B cell (primary cell): ENCODE measurements at places on chromosomes 11 and 22.
A peak's percentile ranks its signal among the peaks of the same experiment; 100 is the strongest.

GRCh38 chr11:120400564-120401364 lies 64.6 kb downstream of the ARHGEF12 start:
- DNase-seq = no peak

- no peak for DNase-seq
These were observed 103.5 kb upstream of the RCN1 start for GRCh38 chr11:31987118-31988005.

DNA sequence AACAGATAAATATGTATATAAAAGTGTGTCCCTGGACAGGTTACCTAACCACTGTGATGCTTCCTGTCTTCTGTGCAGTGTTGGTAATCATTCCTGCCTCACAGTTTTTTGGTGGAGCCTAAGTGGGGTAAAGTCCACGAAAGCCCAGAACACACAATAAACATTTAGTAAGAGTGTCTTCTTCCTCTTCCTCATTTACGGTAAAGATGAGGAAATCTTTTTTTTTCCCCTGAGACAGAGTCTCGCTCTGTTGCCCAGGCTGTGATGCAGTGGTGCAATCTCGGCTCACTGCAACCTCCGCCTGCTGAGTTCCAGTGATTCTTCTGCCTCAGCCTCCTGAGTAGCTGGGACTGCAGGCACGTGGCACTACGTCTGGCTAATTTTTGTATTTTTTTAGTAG lies 117.1 kb downstream of the LDLRAD3 start:
- DNase-seq = no peak

DNA sequence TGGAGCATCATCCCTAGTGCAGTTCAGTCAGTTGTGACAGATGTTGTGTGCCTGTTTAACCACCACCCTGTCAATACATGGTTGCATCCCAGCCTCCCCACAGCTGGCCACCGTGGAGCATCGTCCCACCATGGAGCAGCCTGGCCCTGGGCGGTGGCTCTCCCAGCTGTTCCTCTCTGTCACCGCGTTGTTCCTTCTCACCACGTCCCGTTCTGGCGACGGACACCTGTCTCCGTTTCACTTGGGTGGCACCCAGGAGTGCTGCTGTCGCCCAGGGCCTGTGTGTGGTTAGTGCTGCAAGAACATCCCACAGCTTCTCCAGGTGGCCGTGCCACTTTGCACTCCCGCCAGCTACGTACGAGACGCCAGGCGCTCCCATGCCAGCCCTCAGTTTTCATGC lies 26.5 kb downstream of the MUC6 start:
- DNase-seq = no peak

DNA sequence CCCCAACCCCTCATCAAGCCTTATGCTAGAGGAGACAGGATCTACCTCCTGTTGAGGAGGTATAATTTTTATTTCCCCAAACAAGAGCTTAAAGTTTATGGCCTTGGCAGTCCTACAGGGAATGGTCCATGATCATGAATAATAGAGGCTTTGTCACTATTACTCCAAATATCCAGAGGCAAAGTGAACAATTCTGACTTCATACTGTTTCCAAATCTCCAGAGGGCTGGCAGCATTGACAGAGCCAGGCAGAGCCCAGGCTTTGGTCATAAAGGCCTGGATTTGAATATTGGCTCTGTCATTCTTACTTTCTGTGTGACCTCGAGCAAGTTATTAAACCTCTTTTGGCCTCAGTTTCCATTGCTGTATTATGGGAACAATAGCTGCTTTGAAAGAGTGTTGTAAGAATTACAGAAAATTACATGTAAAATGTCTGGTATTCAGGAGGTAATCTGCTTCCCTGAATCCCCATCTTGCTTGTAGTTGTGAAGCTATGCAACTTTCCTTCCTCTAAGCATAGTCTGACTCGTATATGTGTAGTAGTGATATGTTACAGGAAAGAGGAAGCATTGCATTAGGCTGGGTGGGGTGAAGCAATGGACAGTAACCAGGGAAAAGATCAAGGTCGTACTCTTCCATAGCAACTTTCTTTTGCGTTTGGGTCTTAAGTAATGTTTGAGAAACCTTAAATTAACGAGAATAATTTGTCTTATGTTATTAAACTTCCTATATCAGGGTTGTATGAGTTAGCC lies 88.8 kb downstream of the CD44 start:
- peak; percentile 28 for DNase-seq

GRCh38 chr11:127182586-127183203 lies 182.1 kb upstream of the KIRREL3 start:
- DNase-seq = no peak

DNA sequence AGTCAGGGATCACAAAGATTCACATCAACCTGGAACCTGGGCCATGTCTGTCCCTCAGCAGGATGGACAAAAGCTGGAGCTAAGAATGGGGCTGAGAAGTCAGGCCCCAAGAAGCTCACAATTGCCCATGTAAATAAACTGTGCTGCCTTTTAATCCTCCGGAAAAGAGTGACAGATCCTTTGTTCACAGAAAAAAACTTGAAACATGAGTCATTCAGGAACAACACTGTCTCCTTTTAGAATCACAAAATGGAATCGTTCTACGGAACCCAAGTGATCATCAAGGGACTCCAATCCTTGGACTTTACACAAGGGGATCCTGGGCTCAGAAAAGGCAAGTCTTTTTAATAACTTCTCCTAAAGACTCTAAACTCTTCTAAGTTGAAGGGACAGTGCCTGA lies 36.1 kb downstream of the RELT start:
- DNase-seq = no peak

GRCh38 chr11:117271208-117271607 lies 19.9 kb upstream of the BACE1-AS start:
- no peak for DNase-seq

DNA sequence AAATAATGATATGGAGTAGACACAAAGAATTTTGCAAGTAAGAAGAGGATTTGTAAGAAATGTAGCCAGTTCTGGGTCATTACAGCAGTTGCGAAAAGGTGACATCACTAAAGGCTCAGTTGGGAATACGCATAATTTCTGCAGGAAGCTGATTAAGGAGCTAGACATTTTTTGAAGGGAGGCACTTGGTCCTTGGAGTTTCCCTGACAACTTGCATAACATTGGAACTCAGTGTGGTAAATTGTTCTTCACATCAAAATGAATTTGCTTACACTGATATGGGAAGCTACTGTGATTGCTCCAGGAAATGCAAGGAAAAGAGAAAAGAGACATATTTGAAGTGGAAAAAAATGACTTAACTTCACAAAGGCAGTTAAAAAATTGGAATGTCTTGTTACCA lies 626.1 kb downstream of the NELL1 start:
- no peak for DNase-seq

DNA sequence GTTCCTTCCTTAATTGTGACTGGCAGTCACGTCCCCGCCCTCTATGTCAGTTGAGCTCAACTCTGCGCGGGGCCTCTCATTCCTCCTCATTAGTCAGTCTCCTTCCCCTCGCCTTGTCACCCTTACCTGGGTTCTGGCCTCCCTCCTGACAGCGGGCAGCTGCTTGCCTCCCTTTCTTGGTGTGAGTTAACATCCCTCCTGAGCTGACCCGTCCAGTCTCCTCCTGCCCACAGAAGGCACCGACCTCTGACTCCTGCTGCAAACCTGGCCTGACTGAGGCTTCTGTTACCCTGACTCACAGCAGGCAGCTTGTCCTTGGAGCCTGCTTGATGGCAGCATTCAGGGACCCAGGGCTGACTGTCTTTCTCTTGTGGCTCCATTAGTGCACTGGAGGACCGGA lies 45.2 kb downstream of the GRIK4 start:
- no peak for DNase-seq

GRCh38 chr22:22556995-22557925 lies 1.8 kb downstream of the PRAME start:
- DNase-seq = no peak

DNA sequence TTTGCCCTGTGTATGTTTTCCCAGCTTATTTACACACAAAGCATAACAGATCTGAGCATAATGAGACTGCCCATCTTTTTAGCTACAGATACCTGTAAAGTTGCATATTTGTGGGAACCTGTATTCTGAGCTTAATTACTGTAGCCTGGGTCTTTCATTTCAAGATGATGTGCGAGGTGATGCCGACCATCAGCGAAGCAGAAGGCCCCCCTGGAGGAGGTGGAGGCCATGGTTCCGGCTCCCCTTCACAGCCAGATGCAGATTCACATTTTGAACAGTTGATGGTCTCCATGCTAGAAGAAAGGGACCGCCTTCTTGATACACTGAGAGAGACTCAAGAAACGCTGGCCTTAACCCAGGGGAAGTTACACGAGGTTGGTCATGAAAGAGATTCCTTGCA lies 1.5 kb downstream of the PPFIA1 start:
- no peak for DNase-seq

DNA sequence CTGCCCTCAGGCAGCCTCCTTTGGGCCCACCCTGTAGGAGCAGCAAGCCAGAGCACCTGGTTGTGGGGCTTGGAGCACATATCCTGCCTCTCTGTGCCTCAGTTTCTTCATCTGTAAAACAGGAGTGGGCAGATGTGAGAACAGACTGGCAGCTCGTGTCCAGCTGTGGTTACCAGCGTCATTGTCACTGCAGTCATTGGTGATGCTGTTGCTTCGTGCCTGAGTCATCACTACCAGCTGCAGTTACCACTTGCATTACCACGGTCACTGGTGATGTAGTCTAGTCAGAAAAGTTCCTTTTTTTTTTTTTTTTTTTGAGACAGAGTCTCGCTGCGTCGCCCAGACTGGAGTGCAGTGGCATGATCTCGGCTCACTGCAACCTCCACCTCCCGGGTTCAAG lies 20.4 kb downstream of the RSPH14 start:
- DNase-seq = no peak

- no peak for DNase-seq
These were observed 25.8 kb downstream of the PHF21B start for GRCh38 chr22:44983878-44984482.

GRCh38 chr11:33790040-33790439 lies 15.7 kb upstream of the FBXO3 start:
- no peak for DNase-seq

DNA sequence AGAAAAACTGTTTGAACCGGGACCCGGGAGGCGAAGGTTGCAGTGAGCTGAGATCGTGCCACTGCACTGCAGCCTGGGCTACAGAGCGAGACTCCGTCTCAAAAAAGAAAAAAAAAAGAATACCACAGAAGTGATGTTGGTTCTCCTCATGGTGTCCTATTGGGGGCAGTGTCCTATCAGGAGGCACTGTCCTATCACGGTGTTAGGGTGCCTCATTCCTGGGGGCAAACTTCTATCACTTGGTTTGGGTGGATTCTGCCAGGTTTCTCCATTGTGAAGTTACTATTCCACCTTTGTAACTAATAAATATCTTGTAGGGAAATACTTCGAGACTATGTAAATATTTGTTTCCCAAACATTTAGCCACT lies 19.6 kb downstream of the PRR14L start:
- DNase-seq = no peak

GRCh38 chr22:42693763-42694683 lies 26.6 kb downstream of the A4GALT start:
- no peak for DNase-seq

- DNase-seq = no peak
These were observed 62.2 kb downstream of the ARFGAP3 start for GRCh38 chr22:42794551-42795510.

DNA sequence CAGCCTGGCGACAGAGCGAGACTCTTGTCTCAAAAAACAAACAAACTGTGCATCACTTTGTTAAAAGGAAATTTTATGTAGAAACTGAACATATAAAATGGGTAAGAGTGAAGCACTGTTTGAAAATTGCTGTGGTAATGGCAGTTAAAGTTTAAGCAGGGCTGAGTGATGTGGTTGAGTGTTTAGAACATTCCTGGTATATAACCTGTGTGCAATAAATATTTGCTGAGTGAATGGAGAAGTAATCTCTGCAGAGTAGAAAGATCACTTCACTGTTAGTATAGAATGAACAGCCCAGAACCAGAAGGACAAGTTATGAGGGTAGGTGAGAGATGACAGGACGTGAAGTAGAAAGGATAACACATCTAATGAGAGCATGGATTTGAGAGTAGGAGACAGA lies 27.3 kb downstream of the CECR2 start:
- DNase-seq = no peak

- no peak for DNase-seq
These were observed 11.0 kb downstream of the GATD1 start for GRCh38 chr11:766106-766935.

- no peak for DNase-seq
These were observed 114.2 kb downstream of the CACNA1I start for GRCh38 chr22:39684702-39685281.

DNA sequence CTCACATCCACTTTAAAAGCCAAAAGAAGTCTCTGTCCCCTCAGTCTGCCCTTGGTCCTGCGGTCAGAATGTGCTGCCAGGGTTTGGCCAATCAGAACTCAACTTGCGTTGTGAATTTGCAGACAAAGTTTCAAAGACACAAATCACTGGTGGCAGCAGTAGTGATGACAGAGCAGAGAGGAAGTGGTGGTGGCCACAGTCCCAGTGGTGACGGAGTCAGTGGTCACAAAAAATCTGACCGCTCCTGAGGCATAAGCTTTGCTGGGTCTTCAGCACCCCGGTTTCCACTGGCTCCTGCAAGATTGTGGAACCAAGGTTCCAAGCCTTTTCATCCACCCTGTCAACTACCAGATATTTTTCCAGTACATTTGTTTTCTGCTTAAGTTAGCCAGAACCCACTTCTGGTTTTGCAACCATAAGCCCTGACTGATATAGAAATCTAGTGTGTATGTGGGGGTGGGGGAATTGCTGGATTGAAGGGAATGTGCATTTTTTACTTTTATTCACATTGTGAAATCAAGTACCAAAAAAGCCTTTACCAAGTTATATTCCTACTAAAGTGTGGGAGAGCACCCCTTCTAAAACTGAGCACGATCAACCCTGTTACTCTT lies 112.3 kb downstream of the TMPRSS5 start:
- no peak for DNase-seq

DNA sequence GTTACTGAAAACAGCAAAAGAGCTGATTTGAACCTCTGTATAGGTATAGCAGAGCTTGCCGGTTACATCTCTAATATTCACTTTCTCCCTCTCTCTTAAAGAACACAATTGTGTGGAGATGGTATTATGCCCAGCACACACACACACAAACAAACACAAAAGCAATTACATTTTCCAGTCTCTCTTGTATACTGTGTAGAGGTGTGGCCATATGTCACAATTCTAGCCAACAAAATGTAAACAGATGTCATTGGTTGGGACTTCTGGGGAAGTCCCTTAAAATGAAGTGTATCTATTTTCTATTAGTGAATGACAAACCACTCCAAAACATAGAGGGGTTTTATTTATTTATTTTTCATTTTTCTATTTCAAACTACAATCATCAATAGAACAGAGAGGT lies 12.8 kb downstream of the KCTD14 start:
- no peak for DNase-seq
